Stomach (tissue), 19 donors: ENCODE measurements at places on chromosomes 4 and X. TPM values are rescaled to one million over a fixed set of nuclear protein-coding genes. Genes with fewer than 3 reads are reported as not detected.
A peak's percentile ranks its signal among the peaks of the same experiment; 100 is the strongest.

DNA sequence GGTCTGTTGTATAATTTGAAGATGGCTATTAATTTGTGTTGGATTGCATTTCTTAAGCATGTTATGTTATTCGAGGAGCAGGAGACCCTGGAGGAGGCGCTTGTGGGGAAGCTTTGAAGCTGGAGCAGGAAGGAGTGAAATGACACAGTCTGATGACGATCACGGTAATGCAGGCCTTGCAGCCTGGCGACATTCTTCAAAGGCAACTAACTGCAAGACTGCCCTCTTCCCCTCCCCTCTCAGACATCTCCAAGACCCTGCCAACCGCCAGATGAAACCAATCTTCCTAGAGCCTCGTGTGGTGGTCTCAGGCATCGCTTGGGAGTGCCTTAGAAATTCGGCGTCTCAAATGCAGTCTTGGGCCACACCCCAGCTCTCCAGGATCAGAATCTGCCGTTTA is 16.1 kb downstream of the CLCN4 start:
- peak; percentile 42 for DNase-seq

NR3C2 gene
- 15.4 TPM for total RNA-seq

MAGEB1 gene
- total RNA-seq = not detected

DNA sequence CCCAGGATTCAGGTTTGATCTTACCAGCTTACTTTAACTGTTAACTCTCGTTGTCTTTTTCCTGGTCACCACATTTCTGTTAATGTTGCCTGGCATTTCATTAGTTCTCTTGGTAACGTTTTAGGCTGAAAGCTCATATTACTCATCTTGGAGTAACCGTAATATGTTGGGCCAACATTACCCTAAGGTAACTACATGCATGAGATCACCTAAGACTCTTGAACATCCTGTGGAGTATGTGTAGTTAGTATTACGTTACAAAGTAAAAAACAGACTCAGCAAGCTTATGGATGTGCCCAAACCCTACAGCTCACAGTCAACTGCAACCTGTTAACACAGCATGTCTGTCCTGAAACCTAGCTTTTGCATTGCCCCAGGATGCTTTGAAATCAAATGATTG is 203.3 kb upstream of the HS3ST1 start:
- no peak for DNase-seq

- no peak for DNase-seq
These were observed 222.6 kb upstream of the INTU start for GRCh38 chr4:127410201-127410600.

USP17L28 gene
- total RNA-seq = not detected
